HT-29 (cell line): ENCODE measurements at places on chromosomes 6 and 20. TPM values are rescaled to one million over a fixed set of nuclear protein-coding genes. Genes with fewer than 3 reads are reported as not detected.
A peak's percentile ranks its signal among the peaks of the same experiment; 100 is the strongest.

- DNase-seq = no peak
These were observed 76.7 kb downstream of the PREX1 start for GRCh38 chr20:48750941-48751635.

GRCh38 chr6:157550114-157550989, 169.4 kb downstream of the ZDHHC14 start:
- DNase-seq = no peak

DNA sequence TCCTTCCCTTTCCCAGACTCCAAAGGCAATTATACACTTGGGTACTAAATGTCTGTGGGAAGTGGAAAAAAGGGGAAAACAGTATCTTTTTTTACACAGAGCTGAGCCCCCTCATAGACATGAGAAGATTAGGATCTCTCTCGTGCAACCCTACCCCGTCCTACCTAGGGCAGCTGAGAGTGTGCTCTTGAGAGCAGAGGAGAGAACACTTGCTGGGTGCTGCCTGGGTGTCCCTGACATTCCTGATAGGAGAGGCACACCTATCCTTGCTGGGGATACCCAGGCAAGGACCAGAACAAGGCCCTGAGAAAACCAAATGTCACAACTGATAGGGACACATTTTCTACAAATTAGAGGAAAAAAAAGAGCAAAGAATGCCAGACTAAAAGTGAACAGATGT, 81.2 kb downstream of the PREP start:
- no peak for DNase-seq

GRCh38 chr6:125747589-125748405, 1.6 kb upstream of the HEY2 start:
- DNase-seq = no peak

DNA sequence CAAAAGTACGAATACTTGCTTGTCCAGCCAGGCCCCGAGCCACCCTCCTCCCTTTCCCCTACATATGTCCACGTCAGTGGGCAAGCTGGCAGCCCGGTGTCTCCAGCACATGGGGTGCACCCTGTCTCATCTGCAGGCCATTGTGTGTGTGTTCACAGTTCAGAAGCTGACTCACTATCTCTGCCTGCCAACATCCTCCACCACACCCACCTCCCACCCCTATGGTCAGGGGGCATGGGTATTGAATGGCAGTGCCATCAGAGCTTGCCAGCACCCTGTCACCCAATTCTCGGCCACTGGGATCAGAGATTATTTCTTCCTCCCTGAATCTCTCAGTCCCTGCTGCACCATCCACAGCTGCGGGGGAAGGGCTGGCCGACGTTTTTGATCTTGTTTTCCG, 195.7 kb downstream of the FARS2 start:
- no peak for DNase-seq

GRCh38 chr20:39302312-39302711, 340.2 kb downstream of the DHX35 start:
- no peak for DNase-seq

GRCh38 chr6:138226700-138227315, 8.5 kb upstream of the PBOV1 start:
- DNase-seq = no peak

DNA sequence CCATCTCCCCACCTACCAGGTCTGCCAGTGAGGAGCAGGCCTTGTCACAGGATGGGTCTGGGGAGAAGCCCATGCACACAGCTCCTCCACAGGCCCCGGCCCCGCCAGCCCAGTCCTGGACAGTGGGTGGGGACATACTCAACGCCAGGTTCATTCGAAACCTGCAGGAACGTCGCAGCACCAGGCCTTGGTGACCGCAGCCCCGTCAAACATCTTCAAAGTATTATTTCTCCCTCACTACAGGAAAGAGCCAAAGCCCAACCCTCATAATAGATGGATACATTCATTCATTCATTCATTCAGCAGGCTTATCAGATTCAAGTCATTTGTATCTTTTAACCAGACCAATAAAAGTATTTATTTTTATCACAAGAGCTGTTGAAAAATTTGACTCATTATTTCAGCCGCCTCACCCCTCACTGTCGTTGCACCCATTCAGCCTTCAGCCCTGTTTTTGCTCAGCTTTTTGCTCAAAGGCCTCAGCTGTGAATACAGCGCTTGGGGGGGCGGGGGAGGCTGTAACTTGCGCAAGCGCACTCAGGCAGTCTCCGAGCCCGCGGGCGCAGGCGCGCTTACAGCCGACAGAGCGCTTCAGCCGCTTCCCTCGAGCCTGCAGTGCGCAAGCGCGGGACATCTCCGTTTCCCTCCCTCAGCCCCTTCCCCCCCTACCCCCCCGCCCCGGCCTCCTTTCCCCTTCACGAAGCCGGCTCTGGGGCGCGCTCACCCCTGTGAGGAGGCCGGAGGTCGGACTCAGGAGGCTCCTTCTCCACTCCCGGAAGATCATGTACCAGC, at the start of gene C6orf136:
TSS of gene C6orf136 (plus strand) at position 684 of the 792 bp plus-strand sequence. CDS start at position 783, 99 bp downstream.
- peak; percentile 91 for DNase-seq

GRCh38 chr6:168834801-168835200, 393.8 kb downstream of the SMOC2 start:
- peak; percentile 41 for DNase-seq

- DNase-seq = no peak
These were observed 40.4 kb downstream of the FRMD1 start for GRCh38 chr6:168038576-168039140.

DNA sequence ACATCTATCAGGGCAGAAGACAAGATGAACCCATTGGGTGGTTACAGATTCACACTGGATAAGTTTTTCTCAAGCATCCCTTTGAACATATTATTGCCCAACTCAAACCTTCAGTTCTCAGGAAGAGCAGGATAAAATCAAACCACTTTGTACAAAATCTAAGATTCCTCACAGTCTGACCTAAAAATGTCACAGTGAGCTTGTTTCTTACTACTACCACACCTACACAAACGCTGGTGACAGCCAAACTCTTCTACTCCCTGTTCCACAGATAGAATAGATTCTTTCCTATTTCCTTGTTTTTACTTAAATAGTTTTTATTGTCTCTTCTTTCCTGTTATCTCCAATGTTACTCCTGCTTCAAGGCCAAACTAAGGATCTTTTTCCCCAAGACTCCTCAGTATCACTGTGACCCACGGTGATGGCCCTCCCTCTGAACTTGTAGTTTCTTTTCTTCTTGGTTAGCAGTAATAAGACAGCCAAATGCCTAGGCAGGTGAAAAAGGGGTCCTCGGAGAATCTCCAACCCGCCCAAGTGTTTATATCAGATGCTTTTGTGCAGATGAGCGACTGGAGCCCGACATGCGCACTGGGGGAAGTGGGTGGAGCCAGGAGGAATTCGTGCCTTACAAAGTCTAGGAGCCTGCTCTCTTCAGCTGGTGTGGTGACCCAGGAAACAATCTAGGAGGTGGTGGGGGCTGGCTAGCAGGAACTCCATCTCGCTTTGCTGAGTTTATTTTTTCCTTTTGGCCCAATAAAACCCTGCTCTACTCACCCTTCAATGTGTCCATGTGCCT, 53.4 kb downstream of the SEL1L2 start:
- peak; percentile 22 for DNase-seq

The TIAM2 gene
- total RNA-seq = 1.3 and 2.0 TPM in 2 replicates

The DEFB124 gene
- total RNA-seq = not detected in 2 replicates

The BTNL2 gene
- not detected in 2 replicates for total RNA-seq

The ID4 gene
- total RNA-seq = not detected in 2 replicates

DNA sequence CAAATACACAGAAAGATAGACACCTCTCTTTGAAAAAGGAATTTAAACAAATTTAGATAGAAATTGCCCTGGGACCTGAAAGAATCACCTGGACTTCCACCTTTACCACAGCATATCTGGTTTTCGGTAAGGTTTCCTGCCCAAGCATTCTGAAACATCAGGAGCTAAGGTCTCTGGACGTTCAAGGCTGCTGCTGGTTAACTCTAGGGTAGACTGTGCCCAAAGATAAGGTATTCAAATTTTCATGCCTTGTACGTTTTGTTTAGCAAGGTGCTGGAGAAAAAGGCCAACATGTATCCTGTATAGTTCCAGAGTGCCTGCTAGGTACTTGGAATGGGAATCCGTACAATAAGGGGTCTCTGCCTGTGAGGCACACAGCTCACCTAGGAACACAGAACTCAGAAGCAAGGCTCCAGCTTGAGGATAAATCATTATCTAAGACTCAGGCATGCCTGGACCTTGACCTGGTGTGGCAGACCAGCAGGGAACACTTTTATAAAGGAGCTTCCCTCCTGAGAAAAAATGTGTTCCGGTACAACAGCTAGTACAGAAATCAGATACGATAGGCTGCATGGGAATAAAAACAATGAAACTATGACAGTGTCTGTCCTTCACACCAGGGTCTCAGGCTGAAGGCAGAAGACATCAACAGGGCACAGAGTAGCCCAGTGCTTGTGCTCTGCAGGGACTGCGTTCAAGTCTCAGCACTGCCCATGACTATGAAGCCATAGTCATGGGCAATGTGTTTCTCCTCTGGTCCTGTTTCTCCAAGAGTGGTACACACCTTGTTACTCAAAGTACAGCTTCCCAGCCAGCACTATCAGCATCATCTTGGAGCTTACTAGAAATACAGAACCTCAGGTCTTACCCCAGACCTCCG, 70.4 kb downstream of the METTL24 start:
- DNase-seq = peak; percentile 5

GRCh38 chr6:87636315-87636714, 46.4 kb downstream of the ORC3 start:
- no peak for DNase-seq

GRCh38 chr6:5181510-5182317, 79.0 kb downstream of the LYRM4 start:
- DNase-seq = no peak

- DNase-seq = peak; percentile 24
These were observed 62.2 kb downstream of the MYLK4 start for GRCh38 chr6:2688401-2689064.

DNA sequence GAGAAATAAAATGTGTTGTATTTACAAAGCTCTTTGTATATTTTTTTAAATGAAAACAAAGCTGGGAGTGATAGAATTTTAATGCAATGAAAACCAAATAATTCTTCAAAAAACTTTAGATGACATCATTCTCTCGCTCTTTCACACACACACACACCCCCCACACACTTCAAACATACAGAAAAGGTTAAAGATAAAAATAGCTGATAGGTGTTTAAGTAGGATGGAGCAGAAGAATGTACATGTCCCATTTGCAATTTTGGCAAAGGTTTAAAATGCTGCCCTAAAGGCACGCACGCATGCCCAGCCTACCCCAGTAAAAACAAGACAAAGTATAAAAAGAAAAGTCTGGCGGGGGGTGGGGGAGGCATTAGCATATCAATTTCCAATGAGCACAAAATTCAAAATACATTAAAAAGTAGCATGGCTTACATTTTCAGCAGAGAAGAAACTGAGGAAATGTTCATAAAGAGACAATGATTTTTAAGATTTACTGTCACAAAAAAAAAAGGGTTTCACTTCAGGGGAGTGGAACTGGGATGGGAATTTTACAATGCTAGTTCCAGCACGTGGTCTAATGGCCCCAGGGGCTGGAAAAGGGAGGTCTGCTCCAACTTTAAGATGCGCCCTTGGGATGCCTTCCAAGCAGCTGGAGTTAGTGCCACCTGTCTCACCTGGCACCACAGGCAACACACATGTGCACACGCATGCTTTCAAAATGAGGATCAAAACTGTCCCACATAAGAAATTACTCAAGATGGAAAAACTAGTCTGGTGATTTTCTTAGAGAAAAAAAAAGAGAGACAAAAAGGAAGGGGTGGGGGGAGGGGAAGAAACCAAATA, 55.1 kb upstream of the NFATC2 start:
- no peak for DNase-seq

The C6orf58 gene
- not detected in 2 replicates for total RNA-seq

DNA sequence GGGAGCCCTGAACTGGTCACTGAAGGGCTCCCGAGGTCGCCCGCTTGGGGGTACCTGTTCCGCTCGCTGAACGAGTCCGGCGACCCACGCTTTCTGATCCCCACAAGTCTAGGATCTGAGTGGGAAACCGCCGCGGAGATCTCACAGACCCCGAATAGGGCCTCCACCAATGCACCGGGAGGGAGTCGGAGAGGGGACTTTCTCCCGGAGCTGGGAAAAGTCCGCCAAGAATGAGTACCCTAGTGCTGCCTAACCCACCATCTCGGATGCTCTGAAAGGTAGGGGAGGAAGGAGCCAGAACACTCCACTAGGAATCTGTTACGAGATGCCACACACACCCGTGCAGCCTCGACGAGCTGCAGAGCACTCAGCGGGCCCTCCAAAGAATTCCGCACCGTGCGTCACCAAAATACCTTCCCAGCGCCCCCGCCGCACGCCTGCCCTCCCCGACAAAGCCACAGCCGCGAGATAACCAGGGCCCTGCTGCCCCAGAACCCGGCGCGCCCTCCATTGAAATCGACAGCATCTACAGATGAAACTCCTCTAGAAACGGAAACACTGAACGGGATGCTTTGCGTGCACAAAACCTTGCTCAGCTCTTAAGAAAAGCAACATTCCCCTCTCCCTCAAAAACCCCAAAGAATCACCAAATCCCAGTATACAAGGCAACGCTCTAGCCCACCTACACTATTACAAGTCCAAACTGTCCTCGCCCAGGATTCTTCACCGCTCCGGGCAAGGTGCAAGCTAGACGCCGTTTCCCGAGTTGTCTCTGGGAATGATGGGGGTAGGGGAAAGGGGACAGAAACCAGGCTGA, 686 bp downstream of the COL12A1 start:
- no peak for DNase-seq

DNA sequence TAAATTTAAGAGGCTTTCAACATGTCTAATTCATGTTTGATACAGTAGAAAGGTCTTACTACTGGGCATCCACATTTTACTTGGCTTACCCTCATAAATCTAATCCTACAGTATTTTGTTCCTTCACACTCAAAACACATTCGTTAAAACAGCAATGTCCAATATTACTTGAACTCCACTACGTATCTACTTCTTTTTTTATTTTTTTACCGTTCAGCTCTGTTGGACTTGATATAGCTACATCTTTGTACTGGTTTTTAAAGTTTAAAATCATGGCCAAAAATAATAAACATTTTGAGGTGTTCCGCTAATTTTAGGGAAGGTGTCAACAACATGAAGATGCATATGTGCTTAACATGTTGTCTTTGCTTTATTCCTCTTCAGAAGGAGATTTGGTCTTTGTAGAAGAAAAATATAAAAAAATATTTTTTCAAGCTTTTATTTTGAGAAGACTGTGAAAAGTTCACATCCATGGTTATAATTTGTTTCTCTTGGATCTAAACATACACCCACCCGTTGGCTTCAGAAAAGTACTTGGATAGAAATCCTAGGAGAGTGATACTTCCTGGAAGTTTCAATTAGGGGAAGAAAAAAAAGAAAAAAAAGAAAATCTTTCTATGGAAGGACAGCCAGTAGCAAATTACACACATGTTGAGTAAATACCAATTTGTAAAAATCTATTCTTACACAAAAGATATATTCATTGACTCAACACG, 71.5 kb downstream of the EPB41L2 start:
- DNase-seq = no peak

DNA sequence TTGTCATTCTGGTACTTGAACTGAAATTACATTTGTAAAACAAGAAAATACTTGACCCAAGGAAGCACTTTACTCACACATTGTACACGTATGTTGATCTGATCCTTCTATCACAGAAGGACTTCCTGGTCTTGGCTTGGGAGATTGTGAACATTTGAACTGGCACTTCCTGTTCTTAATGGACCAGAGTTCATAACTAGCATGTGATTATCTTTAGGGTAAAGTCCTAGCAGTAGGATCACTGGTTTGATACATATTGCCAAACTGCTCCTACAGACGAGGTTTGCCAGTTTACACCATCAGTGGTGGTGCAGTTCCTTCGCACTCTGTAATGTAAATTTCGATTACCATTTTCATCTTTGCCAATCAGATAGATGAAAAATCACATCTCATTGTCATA, 12.7 kb downstream of the HECA start:
- peak; percentile 54 for DNase-seq

The PRPF6 gene
- 102 and 110 TPM in 2 replicates for total RNA-seq
